GM23248 (cell line): ENCODE measurements at places on chromosomes 7 and 10. TPM values are rescaled to one million over a fixed set of nuclear protein-coding genes. Genes with fewer than 3 reads are reported as not detected.

DNA sequence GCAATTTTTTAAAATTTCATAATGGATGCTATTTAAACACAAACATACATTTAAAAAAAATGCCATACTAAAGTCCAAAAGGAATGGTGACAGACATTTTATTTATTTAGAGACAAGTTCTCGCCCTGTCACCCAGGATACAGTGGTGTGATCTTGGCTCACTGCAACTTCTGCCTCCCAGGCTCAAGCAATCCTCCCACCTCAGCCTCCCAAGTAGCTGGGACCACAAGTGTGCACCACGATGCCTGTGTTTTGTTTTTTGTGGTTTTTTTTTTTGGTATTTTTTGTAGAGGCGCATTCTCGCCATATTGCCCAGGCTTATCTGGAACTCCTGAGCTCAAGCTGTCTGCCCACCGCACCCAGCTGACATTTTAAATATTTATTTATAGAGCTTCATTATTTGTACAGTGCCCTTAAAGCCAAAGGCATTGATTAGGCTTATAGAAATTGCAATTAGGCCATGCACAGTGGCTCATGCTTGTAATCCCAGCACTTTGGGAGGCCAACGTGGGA lies 703.5 kb downstream of the AUTS2 start:
- no peak for DNase-seq

DNA sequence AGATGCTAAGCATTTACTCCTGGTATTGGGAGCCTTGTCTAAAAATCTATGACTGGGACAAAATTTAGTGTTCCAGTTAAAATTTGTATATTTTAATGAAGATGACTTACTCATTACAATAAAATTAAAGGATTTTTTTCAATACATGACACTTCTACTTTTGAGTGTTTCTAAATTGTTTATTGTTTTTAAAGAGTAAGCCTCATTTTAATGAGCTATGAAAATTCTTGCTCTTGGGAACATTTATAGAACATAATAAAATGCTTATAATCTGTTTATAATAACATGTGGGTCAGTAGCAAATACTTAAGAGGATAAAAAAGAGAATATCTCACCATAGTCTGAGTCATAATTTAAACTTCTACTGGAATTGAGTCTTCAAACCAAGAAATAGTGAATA lies 149.5 kb downstream of the PLCE1 start:
- DNase-seq, result no peak

DNA sequence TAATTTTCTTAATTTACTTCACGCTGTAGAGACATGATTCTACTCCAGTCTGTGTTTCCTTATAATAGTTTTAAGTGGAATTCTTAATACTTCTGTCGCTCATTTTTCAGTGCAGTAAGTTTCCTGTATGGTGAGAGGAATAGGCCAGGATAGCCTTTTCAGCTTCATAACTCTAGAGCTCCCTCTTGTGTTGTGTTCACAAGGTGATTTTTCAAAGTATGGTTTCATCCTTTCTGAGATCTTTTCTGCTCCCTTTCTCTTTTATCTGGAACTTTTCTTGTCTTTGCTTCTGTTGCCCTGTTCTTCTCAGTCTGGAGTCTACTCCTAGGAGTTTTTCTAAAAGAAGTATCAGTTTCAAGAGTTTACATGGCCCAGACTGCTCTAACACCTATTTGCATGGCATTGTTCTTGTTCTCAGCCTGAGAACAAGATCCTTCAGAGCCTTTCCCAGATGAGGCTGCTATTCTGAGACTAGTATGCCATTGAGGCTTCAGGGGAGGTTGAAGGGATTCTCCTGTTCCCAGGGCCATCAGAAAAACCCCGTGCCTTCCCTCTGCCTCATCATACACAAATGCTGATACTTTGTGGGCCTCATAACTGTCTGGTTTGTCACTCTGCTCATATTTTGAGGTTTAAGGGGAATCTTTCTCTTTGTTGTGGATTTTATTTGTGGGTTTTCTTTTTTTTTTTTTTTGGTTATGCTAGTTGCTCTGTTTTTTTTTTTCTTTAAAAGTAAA lies 21.8 kb downstream of the NET1 start:
- DNase-seq, result peak; percentile 82

Gene WNT2
- 2.6 and 2.8 TPM in 2 replicates for polyA plus RNA-seq

Gene SLC4A2
- polyA plus RNA-seq, result 59.4 and 61.2 TPM in 2 replicates

Gene CYP2C19
- polyA plus RNA-seq, result not detected in 2 replicates

Gene INA
- polyA plus RNA-seq, result 0.18 and 0.20 TPM in 2 replicates
